ENCODE measurements at places on chromosomes 11 and 22.

GRCh38 chr22:23820748-23821211 lies 18.0 kb downstream of the DERL3 start:
- no peak for DNase-seq

GRCh38 chr11:66651016-66651415 lies 12.5 kb downstream of the RBM4 start:
- DNase-seq = no peak

DNA sequence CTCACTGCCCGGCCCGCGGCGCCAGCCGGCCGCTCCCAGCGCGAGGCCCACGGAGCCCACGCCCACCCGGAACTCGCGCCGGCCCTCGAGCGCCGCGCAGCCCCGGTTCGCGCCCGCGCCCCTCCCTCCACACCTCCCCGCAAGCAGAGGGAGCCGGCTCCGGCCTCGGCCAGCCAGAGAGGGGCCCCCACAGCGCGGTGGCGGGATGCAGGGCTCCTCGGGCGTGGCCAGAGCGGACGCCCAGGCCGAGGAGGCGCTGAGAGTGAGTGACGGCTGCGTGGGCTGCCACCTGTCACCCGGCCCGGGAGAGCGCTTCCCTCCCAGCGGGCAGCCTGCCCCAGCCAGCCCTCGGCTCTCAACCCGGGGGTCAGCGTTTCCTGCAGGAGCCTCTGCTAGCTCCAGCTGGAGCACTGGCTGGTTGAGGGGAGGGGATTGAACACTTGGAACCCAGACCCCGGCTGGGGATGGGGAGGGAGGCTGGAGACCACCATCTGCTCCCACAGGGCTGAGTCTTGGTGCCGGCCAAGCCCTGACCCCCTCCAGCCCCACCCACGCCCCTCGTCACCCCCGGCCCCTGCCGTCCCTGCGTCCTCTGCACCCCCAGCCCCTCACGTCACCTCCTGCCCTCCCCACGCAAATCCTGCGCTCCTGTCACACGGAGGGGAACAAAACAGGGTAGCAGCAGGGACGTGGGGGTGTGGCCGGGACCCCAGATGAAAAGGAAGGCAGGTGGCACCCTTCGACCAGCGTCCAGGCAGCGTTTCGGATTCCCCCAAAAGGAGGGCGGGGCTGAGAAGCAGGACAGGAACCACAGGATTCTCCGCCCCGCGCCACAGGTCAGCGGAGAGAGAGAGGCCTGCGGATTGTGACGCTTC lies 157.0 kb downstream of the BRD1 start:
- DNase-seq = no peak

GRCh38 chr11:66479394-66480116 lies 679 bp upstream of the DPP3 start:
- no peak for DNase-seq

GRCh38 chr22:27724709-27725108 lies 76.8 kb downstream of the MN1 start:
- DNase-seq = no peak

GRCh38 chr11:129223701-129224149 lies 31.6 kb upstream of the ARHGAP32 start:
- no peak for DNase-seq

DNA sequence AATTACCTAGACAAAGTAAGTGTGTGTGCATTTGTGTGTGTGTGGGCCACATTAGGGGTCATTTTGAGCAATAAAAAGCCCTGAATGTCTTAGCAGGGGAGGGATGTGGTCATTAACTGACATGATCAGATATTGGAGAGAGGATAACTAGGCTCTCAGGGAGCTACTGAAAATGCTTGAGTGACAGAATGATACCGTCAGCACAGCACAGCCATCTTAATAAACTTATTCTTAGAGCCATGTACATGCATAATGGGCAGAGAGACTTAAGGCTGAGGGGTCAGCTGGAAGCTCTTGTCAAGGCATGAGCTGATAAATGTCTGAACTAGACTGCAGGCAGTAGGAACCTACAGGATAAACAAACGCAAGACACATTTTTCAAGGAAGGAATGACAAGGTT lies 239.1 kb upstream of the NCAM1 start:
- DNase-seq = no peak

- DNase-seq = no peak
Observed at GRCh38 chr22:30978304-30978962, 9.4 kb downstream of the TUG1 start.

- DNase-seq = peak; percentile 37
Observed at GRCh38 chr11:94740083-94741021, 27.8 kb upstream of the AMOTL1 start.

- no peak for DNase-seq
Observed at GRCh38 chr11:8967184-8967583, 2.9 kb upstream of the TMEM9B start.

- no peak for DNase-seq
Observed at GRCh38 chr22:43964314-43964857, 9.1 kb downstream of the SAMM50 start.

DNA sequence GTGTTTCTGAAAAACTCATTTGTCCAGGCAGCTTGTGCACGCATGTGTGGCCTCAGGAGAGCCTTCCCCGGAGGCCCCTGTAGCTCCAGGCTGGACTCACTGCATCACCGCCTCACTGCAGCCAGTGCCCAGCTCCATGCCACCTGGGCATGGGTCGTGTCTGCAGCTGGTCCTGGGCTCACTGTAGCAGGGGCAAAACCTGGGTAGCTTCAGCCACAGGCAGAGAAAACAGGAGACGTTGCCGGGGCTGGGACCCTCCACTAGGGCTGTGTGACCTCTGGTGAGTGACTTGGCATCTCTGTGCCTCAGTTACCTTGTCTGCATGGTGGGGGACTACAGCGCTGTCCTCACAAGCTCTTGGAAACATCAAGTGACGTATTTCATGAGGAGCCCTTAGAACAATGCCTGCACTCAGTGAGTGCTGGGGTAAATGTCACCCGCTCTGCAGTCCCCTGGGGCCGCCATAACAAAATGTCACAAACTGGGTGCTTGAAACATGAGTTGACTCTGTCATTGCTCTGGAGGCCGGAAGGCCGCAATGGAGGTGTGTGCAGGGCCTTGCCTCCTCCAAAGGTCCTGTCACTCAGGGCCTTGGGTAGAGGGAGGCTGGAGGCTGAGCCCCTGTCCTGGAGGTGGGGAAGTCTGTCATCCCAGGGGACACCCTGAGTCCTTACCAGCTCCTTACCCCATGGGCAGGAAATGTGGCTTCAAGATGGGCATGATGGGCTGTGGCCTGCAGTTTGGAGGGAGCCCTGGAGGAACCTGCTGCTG lies 488.7 kb downstream of the TBC1D22A start:
- DNase-seq = no peak

DNA sequence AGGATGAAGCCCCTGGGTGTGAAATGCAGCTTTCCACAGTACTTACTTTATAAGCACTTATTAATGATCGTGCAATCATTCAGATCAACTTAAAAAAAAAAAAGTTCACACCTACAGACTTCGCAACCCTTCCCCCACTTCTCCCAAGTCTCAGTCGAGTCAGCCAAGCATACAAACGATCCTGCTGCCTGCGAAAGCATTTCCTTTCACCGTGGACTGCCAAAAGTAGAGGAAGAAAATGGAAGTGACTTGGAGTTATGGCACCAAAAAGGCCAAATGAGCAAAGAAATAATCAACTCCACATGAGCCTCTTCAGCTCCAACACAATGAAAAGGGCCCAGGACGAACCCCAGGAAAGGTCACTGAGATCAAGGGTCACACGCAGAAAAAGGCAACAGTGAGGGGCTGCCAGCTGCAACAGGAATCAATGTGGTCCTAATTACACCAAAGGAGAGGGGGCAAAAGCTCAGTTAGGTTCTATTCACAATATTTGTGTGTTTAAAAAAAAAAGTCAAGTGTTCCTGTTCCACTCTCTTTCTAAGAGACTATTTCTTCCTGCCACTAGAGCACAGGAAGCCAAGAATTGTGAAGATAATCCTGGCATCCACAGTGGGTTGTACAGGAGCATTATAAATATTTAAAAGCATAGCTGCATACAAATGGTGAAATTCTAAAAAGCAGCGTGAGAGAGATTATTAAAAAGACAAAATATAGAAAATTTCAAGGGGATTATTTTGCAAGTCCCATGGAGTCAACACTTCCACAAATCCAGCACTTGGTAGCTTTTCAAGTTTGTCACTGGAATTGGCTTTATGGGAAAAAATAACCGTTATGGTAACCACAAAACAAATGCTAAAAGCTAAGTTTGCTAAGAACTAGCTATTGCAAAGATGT lies 28.4 kb downstream of the CDON start:
- no peak for DNase-seq

DNA sequence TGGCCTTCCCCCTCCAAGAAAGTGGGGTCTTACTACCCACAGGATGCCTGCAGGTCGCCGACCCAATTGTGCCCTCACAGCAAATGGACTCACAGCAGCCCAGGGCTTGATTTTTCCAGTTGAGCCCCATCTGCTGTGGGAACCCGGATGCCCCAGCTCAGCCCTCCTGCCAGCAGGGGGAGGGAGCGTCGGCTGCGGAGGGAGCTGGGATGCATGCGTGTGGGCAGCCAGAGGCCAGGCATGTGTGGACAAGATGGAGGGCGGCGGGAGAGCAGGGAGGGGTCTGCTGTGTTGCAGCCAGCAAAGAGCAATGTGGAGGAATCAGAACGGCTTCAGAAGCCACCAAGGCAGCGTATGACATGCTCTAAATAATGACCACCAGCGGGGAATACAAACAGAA lies 41.0 kb upstream of the EIF3D start:
- no peak for DNase-seq

DNA sequence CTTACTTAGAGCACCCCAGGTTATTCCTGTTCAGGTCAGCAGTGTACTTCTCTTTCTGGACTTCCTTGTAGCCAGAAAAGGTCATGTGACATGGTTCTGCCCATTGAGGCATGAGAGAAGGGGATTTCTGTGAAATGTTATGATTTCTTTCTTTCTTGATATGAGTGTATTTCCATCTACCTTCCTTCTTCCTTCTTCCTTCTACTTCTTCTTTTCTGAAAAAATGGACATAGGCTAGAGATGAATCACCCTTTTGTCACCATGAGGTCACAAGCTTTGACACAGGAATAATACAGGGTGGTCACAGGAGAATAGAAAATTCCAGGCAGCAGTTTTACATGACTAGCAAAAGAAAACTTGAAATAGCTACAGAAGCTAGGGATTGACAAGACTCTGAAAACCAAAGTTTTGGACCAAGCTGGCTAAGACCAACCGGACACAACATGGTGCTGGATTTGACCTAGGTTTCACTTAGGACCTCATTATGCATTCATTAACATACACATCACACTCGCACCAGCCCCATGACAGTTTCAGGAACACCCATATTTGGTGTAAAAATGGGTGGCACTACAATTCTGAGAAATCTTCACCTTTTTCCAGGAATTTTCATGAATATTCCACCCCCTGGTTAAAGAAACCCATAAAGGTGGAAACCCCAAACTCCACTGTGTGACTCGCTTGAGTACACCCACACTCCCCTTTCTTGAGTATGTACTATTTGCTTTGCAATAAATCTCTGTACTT lies 21.2 kb upstream of the MAP6 start:
- DNase-seq = no peak

DNA sequence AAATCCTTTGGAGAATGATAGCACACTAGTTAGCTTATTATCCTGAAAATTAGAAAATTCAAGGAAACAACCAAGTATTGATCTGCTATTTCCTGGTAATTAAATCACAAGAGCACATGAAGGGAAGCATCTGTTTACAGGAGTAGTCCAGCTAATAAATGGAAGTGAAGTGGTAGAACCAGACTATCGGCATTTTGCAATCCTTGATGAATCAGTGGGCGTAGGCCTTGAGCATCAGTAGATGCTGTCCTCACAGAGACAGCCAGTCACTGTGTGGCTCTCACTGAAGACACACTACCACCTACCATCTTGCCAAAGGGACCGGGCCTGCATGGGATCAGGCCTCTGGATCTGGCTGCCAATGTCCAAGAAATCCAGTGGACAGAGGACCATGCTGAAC lies 69.8 kb downstream of the FBLN1 start:
- DNase-seq = no peak

DNA sequence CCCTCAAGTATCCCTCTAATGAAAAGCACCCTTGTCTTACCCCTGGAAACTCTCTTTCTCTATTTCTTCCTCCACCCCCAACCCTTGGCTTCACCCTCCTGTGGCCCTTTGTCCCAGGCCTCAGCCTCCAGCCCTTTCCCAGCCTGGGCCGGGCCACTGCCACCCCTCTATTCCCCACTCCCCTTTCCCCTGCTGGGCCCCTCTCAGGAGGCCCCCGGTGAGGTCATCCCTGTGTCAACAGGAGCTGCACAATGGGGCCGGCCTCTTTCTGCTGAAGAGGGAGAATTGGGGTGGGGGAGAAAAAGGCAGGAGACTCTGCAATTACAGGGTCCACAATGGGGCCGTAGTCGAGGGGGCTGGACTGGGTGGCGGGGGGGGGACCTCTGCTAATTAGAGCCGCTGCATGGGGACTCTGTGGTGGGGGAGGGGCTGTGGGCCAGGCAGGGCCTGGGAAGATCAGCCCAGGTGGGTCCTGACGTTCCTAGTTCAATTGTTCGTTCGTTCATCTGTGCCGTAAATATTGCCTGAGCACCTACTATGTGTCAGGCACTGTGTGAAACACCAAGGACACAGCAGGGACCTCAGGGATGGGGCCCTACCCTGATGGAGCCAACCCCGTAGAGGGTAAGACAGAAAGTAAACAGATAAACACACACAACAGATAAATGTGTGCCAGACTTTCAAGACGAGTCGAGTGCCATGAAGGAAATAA lies 18.5 kb upstream of the MPPED1 start:
- no peak for DNase-seq

GRCh38 chr11:44693654-44694119 lies 33.1 kb upstream of the TSPAN18 start:
- DNase-seq = no peak

All from hypothalamus (tissue), 51 donors.